ENCODE measurements at places on chromosomes 12 and 14.

DNA sequence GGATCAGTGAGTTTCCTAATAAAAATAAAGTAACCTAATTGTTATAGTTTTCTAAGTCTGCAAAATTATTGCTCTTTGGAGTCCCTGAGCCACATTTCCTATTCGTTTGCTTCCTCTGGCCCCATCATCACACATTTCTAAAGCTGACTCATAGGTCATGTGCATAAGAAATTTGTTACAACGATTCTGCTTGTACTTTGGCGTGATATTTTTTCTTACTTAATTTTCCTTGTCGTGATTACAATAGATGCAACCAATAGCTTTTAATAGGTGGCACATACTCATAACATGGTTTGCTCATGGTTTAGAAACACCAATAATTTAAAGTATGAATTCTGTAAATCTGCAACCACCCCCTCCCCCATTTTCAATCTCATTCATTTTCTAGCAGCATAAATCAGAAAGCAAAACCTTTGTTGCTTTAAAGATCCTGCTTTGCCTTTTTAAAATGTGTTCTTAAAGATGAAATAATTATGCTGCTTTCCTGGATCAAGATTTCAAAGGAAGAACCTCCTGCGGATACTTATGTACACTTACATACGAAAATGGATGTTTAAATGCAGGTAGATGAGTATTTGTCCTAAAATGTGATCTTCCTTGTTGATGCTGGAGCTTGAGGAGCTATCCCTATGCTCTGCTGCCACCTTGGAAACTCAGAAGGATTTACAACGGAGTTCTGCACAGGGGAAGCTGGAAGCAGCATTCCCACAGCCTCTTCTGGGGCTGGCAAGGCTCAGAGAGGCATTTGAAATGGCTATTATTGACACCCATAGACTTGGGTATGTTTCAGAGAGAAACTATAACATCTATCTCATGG, 1.7 kb upstream of the FLRT2 start:
- DNase-seq = no peak

- DNase-seq = no peak
Observed at GRCh38 chr14:37124614-37125013, 47.8 kb downstream of the SLC25A21 start.

DNA sequence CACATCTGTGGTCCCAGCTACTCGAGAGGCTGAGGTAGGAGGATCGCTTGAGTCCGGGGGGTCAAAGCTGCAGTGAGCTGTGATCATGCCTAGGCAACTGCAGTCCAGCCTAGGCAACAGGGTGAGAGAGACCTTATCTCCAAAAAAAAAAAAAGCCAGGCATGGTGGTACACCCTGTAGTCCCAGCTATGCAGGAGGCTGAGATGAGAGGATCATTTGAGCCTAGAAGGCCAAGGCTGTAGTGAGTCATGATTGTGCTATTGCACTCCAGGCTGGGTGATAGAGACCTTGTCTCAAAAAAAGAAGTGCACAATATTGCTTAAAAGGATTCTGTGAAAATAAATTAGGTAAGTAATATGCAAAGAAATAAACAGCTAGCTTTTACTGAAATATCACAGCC, 17.0 kb downstream of the NAA25 start:
- no peak for DNase-seq

GRCh38 chr12:53179687-53180219, 769 bp upstream of the ZNF740 start:
- no peak for DNase-seq

DNA sequence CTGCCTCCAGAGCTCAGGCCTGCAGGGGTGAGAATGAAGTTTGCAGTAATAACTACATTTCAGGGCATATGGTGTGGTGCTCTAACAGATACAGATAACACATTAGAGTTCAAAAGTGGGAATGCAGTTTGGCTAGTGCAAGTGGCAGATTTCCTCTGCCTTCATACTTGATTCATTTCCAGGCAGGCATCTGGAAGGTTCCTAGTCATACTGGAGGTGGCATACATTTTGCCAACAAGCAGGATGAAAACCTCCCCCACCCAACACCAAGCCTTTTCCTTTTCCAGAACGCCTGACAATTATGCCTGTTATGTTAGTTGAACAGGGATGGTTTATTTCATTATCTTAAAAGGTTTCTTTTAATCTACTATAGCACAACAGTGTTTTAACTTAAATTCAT, 24.3 kb downstream of the VTI1B start:
- DNase-seq = no peak

DNA sequence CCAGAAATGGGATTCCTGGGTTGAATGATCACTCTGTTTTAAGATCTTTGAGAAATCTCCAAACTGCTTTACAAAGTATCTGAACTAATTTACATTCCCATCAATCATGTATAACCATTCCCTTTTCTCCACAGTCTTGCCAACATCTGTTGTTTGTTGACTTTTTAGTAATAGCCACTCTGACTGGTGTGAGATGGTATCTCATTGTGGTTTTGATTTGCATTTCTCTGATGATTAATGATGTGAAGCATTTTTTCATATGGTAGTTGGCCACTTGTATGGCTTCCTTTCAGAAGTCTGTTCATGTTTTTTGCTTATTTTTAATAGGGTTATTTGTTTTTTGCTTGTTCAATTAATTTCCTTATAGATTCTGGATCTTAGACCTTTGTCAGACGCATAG, 211.8 kb upstream of the AVPR1A start:
- DNase-seq = no peak

- DNase-seq = no peak
Observed at GRCh38 chr12:85076688-85077430, 40.7 kb downstream of the LRRIQ1 start.

DNA sequence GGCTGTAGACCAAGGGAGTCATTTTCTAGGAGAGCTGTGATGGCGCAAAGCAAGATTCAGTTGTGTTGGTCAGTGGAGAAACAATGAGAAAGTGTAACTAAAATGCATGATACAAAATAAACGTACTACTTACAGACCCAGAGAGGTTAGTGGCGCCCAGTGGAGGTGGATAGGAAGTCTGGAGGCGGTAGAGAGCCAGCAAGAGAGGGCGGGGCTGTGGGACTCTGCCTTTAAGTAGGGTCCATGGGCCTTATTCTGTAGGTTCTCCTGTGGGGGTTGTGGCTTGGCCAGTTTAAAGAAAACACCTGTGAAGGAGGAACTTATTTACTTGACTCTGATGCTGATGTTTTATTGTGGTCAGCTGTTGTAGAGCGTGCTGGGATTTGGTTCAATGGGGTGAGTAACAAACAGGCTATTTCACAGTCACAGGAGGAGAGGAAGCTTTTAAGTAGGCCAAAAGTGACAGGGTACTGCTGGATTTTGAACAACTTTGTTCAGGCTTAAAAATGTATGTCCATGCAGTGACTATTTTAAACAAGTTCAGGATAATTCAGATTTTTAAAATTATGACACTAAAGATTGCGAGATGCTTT, 1097.7 kb downstream of the TMTC2 start:
- DNase-seq = no peak

Data from tibial nerve (tissue), 4 donors.